Lower leg skin (tissue), 4 donors: ENCODE measurements at places on chromosomes 1 and 21. TPM values are rescaled to one million over a fixed set of nuclear protein-coding genes. Genes with fewer than 3 reads are reported as not detected.

DNA sequence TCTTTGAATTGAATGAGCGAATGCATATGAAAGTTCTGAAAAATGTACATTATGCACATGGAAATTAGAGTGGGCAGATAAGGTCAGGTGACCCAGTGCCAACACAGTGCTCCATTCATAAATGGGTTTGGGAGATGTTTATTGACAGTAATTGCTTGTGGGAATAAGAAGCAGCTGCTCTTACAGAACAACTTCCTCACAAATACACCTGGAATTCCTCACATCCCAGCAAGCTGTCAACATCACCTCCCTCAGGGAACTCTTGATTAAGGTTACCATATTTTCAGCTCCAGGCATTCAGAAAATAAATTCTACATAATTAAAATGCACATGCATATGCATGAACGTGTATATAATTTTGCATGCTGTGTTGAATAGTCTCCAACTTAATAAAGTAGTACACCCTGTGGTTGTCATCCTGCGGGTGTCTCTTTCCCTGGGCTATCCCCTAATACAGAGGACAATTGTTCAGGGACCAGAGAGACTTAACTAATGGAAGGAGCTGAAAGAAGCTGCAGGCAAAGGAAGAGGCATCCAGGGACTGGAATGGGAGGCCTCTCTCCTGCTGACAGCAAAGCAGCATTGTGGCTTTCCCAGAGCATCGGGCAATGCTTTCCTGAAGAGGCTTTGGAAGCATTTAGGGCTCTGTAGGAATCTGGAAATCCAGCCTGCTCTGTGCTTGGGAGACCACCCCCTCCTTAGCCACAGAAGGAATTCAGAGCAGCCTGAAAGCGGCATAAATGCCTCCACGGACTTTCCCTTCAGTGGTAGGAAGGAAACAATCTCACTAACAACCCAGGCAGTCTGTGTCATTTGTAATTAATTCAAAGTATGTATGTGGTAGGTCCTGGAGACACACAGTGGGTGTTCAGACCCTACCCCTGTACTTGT lies 55.2 kb upstream of the GNG12 start:
- no peak for DNase-seq

DNA sequence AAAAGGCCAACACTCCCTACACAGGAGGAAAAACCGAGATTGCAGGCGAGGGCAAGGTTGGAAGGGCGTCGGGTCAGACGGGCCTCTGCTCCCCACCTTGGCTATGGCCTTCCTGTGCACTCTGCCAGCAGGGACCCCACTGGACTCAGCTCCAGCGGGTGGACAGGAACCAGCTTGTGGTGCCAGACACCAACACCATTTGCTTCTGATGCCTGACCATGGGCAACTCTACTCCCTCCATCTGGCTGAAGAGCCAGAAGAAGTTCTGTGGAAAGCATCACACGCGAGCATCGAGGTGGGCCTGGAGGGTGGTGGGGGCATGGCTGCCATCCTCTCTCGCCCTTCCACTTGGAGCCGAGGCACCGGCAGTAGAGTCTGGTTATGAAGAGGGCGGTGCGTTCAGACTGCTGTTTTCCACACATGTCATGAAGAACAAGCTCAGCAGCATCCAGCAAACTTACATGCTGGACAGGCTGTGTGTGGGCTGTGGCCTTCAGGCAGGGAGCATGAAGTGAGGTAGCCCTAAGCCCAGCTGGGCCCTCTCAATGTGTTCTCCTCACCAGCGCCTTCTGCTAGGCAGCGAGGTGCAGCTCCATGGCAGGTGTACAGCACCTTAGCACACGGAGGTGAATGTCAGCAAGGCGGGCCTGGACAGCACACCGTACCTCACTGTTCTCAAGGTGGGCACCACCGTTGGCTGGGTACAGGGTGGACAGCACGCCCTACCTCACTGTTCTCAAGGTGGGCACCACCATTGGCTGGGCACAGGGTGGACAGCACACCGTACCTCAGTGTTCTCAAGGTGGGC lies 15.6 kb upstream of the ZNF669 start:
- no peak for DNase-seq

- DNase-seq = no peak
These were observed 51.4 kb downstream of the TNFSF18 start for GRCh38 chr1:172999349-172999748.

- DNase-seq = no peak
These were observed 34.6 kb downstream of the CFAP57 start for GRCh38 chr1:43206600-43207228.

- no peak for DNase-seq
These were observed 38.4 kb upstream of the KCNQ4 start for GRCh38 chr1:40745176-40745575.

DNA sequence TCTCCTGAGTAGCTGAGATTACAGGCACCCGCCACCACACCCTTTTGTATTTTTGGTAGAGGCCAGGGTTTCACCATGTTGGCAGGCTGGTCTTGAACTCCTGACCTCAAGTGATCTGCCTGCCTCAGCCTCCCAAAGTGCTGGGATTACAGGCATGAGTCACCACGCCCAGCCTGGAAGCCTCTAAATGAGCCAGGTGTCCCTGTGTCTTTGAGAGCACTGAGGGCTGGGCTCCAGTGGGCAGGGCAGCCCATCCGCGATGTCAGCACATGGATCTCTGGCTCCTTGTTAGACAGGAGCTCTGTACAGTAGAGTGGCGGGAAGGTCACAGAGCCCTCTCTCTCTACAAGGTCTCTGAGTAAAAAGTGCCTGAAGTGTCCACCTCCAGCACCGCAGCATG lies 124.3 kb downstream of the PGBD5 start:
- no peak for DNase-seq

DNA sequence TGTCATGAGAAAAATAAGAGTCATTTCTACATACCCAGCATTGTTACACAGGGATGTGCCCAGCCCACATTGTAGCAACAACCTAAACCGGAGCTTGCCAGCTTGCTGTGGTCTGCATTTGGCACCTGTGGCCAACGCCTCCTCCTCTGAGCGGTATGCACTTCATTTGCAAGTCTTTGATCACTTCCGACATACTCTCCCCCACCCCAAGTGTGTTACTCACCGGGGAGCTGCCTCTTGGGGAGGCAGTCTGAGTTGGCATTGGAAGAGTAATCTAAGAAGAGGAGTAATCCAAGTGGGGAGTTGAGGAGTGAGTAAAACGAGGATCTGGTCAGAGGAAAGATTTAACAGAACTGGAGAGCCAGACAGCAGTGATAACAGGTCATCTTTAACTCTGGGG lies 3.8 kb downstream of the BCL9 start:
- DNase-seq = peak; percentile 87

DNA sequence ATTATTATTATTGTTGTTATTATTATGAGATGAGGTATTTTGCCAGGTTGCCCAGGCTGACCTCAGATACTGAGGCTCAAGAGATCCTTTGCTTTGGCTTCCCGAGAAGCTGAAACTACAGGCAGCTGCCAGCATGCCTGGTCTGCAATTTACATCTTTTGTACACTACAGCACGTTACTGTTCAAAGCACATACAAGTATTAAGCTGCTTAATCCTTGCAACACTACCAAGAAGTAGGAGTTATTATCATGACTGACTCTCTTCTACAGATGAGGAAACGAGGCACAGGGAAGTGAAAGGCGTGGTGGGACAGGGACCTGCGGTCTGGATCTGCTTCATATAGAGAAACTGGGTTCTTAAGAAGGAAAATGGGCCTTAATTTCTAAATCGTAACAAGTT lies 11.6 kb downstream of the ERG start:
- DNase-seq = no peak

DNA sequence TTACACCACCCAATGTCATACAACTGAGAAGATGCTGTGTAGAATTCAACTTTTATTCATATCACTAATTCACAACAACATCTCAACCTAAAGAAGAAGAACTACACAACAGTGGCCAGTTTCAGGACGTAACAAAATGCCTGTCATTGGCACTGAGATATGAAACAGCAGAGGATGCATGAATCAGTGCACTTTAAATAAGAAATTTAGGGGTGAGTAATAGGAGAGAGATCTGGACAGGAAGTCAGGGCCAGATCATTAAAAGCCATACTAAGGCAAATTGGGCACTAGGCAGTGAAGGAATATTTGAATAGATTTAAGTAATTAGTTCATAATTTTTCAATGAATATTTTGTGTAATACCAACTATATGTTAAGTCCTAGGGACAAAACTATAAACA lies 510.5 kb downstream of the PLPP3 start:
- no peak for DNase-seq

- peak; percentile 52 for DNase-seq
These were observed 10.1 kb downstream of the H6PD start for GRCh38 chr1:9244501-9245229.

GRCh38 chr1:85178396-85178795 lies 22.4 kb downstream of the SYDE2 start:
- no peak for DNase-seq

DNA sequence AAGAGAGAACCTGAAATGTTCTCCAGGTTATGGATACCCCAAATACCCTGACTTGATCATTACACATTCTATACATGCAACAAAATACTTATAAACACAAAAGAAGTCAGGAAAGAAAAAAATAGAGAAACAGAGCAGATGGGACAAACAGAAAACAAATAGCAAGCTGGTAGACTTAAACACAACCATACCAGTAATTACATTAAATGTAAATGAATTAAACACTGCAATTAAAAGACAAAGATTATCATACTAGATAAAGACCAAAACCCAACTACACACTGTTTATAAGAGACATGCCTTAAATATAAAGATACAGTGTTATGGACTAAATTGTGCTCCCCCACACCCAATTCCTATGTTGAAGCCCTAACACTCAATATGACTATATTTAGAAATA lies 117.2 kb downstream of the ACBD6 start:
- no peak for DNase-seq

DNA sequence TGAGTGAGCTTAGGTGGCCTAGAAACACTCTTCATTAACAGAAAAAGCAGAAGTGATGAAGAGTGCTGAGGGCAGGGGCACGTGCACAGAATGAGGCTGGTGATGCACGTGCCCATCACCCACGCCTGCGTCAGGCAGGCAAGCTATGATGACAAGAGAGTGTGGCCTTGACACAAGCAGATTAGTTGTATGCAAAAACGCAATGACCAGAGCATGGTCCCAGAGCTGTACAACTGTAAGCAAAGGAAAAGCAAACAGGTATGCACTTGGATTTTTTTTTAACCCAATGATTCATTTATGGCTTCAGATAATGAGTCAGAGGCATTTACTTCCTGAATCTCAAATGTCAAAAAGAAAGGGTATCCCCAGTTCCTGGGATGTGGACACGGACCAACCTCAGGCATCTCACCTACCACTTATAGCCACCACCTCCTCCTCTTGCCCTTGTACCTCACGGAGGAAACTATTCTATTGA lies 9.1 kb upstream of the TMEM61 start:
- DNase-seq = no peak

GRCh38 chr21:33397717-33398116 lies 5.5 kb upstream of the IFNGR2 start:
- no peak for DNase-seq

- DNase-seq = no peak
These were observed 859.6 kb downstream of the LTN1 start for GRCh38 chr21:28133116-28133515.

DNA sequence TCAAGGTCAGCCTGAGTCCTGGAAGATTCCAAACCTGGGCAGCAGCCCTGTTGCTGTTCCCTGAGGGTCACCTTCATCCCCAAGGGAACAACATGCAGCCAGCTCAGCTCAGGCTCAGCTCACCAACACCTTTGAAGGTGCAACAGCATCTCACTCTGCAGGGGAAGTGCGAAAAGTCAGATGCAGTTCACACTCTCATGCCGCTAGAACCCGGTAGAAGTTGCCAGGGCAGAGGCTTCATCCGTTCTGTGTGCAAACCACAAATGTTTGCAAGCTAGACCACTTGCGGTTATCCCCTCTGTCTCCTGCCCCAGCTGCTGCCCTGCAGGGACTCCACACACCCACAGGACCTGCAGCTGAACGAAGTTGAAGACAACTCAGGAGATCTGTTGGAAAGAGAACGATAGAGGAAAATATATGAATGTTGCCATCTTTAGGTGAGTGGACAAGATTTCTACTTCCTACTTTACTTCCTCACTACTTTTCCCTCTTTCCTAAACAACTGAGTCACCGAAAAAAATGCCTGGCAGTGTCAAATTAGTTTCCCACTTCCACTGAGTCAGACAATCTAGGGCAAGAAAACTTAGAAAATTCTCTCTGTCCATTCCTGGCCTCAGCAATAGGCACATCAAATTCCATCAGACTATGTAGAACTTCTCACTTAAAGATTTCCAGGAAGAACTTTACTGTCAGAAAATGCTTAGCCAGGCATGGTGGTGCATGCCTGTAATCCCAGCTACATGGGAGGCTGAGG lies 1.8 kb upstream of the FCRL6 start:
- no peak for DNase-seq

- DNase-seq = no peak
These were observed 51.0 kb downstream of the RPL5 start for GRCh38 chr1:92882819-92883218.

DNA sequence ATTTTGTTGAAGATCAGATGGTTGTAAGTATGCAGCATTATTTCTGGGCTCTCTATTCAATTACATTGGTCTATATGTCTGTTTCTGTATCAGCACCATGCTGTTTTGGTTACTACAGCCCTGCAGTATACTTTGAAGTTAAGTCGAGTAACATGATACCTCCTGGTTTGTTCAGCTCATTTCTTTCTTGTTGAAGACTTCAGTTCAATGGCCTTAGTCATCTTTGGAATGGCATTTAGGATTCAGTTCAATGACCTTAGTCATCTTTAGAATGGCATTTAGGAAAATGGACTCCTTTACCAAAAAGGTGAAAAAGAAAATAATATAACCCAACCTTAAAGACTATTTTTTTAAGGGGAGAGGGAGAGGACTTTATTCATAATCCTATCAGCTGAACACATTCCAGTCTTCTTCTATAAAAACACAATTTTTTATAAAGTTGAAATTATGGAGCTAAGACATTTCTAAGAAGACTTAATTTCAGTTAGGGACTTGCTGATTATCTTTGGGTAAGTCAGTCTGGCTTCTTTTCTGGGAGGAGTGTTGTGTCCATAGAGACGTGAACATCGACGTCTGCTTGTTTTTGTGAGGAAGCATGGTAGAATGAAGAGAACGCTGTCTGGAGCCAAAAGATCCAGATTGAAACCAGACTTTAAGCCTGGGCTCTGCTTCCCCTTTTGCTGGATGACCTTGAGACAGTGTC lies 48.3 kb downstream of the DDR2 start:
- DNase-seq = no peak

- DNase-seq = no peak
These were observed 47.9 kb upstream of the EDEM3 start for GRCh38 chr1:184802354-184803179.

Gene MROH9
- total RNA-seq = not detected

Gene ADORA1
- 7.7 TPM for total RNA-seq

Gene OR10K2
- total RNA-seq = not detected

Gene TRIM45
- total RNA-seq = 1.9 TPM

Gene SLC6A9
- total RNA-seq = 85.7 TPM

Gene DNASE2B
- total RNA-seq = 0.29 TPM

Gene OR10R2
- total RNA-seq = not detected

Gene VCAM1
- 0.34 TPM for total RNA-seq
